Brain microvascular endothelial cell (primary cell): ENCODE measurements at places on chromosomes 1 and 21.
A peak's percentile ranks its signal among the peaks of the same experiment; 100 is the strongest.

GRCh38 chr21:35905963-35906345 lies 154.4 kb downstream of the SETD4 start:
- DNase-seq, result no peak

GRCh38 chr1:153752571-153753195 lies 22.5 kb upstream of the SLC27A3 start:
- DNase-seq, result peak; percentile 66

GRCh38 chr1:210663730-210664573 lies 335.2 kb downstream of the HHAT start:
- DNase-seq, result no peak

DNA sequence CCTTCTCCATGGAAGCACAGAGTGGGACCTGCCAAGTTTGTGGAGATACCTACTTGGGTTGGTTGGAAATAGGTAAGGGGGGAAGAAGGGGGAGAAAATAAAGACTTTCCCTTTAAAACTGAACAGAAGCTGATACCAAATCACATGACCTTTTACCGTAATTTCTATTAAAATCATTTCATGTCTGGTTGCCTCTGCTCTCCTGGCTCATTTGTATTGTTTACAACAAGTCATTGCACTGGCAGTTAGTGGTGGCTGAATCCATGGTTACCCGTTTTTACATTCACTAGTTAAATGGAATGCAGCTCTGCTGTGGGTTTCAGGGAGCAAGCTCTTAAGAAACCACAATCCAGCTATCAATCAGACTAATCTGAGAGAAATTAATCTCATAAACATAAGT lies 353.7 kb upstream of the ESRRG start:
- no peak for DNase-seq

DNA sequence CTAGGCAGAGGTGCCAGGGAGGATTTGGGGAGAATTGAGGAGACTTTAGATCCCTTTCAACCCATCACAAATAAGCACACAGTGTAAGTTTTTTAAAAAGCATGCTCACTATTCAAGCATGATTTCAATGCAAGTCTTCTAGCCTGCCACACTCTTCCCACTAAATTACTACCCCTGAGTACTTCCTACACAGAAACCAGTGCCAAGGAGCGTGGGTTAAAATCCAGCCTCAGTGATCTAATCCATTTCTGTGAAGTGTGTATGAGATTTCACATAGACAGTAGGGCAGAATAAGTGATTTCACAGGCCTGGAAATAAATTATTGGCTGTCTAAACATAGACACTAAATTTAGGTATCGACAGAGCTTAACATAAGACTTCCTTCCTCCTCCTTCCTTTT lies 142.9 kb upstream of the ATP1B1 start:
- no peak for DNase-seq

DNA sequence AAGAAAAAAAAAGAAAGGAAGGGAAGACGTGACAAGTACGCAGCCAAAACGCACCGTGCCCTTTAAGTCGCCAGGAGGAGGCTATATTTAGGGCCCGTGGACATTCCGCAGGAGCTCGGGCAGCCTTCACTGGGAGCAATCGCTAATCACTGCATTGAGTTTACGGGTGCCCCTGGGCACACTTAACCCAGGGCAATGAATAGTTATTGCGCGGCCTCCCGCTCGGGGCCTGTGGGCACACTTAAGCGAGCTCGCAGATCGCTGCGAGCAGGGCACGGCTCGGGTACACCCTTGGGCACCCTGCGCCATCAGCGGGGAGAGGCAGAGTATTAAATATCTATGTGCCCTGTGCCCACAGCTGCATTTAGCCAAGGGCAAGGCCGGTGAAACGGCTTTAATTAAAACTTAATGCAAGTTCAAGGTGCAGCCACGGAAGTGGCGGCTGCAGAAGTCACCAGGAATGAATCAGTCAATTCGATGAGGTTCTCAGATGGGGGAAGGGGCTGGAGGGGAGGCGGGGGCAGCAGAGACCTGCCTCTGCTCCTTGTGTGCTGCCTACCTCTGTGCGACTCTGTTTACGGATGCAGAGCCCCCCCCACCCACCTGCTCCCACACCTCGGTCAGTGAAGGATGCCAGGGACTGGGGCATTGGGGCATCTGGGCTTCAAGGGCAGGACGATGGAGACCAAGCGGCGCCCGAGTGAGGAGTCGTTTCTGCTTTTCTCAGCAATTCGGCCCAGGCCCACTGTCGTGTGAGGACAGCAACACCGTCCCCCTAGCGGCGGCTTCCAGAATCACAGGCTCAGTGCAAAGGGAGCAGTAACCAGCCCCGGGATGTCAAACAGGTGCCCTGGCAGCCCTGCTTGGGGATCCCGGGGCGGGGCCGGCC lies 51.8 kb upstream of the TARDBP start:
- DNase-seq, result peak; percentile 68

DNA sequence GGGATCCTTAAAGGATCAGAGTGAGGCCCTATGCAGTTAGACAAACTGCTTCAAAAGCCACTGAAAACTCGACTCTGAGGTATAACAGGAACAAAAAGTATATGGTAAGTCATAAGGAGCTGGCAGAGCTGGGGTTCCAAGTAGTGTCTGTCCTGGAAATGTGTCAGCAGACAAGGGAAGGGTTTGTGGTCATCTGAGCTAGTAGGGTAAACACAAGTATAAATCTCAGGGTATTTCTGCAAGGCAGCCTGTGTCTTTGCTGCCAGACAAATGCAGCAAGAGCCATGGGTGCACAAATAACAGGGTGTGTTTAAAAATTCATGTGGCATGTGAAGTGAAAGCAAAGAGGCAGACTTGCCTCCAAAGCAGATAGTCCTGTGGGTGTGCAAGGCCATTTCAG lies 759.0 kb upstream of the ADAMTS5 start:
- DNase-seq, result peak; percentile 24

GRCh38 chr21:30164796-30165195 lies 1.8 kb downstream of the CLDN17 start:
- DNase-seq, result no peak

DNA sequence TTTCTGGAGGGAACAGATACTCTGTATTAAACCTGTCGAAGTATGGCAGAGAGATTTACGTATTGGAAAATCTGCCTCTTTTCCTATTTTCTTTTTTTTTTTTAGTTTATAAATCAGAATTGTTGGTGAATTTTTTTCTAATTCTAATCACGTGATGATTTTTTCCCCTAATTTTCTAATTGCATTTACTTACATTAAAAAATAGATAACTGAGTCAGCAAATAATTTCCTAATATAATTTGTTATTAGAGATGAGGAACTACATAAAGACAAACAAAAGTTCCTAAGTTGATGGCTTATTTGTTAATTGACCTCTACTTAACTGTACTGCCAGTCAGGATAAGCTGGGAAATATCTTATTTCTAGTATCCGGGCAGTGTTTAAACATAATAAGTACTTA lies 34.6 kb downstream of the SNX7 start:
- no peak for DNase-seq

- peak; percentile 93 for DNase-seq
Observed at GRCh38 chr21:41894922-41895557, 15.9 kb upstream of the PRDM15 start.

DNA sequence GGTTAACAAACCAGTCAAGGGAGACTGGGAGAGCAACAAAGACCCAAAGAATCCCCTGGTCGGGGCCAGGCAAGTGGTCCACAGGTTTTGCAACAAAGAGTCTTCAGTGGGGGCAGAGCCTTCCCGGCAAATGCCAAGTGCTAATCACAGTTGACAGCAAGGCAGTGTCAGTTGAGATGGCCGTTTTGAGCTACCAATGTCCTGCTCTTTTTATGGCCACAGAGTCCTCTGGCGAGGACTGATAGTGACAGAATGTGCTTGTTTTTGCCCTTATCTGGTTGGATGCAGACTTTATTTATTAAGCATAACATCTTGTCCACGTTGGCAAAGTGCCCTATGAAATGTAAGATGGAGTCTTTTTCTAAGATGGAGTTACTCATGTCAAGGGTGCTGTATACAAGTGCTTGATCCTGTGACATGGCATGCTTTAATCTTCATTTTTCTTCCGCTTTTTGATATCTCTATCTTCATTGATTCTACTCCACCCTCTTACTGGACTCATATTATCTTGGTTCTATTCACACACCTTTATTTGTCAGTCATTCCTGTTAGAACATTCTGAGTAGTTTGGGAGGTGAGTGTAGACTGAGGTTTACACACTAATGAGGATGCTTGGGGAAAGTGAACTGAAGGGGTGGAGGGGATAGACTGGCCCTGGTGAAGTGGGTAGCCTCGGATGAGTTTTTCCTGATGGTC lies 51.8 kb downstream of the KCNK1 start:
- DNase-seq, result no peak

- DNase-seq, result peak; percentile 82
Observed at GRCh38 chr1:3543076-3544039, 68.0 kb downstream of the MEGF6 start.

DNA sequence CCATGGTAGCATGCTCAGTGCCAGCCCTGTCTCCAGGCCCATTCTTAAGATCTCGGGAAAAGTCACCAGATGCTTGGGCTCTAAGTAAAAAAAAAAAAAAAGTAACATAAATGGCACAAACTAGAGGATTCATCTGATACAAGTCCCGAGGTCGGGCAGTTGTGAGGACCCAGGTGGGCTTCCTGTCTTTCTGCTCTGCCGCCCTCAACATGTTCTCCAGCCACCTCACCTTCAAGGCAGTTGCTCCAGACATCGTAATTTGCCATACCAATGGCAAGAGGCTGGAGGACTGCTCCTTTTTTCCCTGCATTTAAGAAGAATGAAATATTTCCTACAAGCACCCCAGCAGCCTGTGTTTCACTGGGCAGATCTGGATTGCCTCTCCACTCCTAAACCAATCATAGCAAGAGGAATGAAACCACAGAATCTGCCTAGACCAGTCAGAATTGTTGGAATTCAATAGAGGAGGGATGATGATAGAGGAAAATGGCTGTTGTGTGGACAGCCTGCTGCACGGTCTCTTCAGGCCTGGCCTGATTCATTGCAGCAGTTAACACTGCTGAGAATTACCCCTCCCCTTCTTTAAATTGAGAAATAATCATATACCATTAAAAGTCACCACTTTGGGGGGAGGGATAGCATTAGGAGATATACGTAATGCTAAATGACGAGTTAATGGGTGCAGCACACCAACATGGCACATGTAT lies 5.4 kb downstream of the HMGN2 start:
- DNase-seq, result no peak
